NCI-H1694 treated with DMSO at 0.1 percent for 48 hours (cell line): ENCODE measurements at places on chromosomes 6 and 20.

GRCh38 chr6:116575227-116575626, 3.9 kb downstream of the RWDD1 start:
- no peak for DNase-seq

- DNase-seq: no peak
Observed at GRCh38 chr6:131758920-131759319, 48.1 kb upstream of the CTAGE9 start.

DNA sequence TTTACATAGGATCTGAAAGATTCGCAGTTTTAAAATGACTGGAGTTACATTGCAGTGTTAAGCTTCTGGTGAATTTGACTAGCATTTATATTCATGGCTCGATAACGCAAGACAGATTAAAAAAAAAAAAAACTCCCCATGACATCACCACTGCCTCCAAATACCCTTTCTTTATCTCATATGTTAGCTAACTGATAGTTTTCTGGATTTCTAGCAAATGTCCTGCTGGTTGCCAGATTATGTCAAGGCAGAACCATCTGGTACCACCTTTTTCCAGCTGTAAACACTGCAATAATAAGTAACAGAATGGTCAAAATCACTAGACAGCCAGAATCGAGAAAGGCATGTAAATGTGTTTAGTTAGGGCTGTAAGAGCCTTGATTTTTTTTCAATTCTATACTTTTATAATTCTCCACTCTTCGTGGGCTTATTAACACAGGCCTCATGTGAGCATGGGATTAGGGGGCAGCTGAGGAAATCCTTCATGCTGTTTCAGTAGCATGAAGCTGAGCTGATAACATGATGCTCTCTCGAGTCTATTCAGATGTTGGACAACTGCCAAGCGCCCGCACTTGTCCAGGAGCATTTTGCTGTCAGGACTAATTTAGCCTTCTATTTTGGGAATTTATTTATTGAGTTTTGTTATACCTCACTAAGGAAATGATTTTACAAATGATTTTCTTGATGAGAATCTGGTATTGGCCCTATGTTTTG, 166.0 kb upstream of the SCGN start:
- DNase-seq: peak; percentile 73

DNA sequence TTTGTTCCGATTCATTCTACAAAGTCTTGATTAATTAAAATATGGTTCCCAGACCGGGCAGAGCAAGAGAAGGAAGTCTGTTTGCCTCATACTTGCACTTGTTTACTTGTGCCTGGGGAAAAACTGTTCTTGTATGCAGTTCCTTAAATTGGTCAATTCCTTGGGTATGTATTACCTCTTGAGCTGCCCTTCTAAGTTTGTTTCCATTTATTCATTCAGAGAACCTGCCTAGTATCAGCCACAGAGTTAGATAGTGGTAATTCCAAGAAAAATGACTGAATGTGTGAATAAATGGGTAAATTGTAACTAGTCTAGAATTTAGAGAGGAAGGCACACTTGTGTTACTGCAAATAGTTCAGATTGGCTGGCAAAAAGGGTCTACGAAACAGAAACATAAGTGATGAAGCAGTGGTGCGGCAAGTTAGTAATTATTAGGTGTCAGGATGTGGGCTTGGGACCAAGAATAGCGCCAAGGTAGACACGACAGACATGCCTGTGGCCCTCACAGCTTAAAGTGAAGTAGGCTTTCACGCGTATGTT, 525 bp upstream of the MAK start:
- no peak for DNase-seq

DNA sequence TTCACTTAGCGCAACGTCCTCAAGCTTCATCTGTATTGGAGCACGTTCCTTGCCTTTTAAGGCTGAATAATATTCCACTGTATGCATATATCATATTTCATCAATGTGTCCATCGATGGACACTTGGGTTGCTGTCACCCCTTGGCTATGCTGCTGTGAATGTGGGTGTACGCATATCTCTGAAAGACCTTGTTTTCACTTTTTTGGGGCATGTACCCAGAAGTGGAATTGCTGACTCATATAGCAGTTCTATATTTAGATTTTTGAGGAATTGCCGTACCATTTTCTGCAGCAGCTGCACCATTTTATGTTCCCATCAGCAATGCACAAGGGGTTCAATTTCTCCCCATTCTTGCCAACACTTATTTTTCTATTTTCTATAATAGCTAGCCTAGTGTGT, 22.8 kb upstream of the SLC23A2 start:
- DNase-seq: no peak

DNA sequence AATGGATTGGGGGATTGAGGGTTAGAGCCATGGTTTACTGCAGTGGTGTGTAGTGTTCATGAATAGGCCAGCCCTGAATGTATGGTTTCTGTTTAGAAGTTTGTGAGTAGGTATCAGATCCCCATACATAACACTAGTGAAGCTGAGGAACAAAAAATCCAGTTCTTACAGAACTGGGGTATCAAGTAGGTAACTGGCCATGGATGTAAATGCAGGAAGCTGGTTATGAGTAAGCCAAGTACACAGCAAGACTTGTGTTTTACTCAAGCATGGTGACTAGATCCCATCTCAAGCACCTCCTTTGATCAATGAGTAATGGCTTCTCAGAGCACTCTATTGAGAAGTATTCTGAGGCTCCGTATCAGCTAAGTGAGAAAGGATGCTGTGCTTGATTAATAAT, 613.7 kb upstream of the FLRT3 start:
- no peak for DNase-seq

DNA sequence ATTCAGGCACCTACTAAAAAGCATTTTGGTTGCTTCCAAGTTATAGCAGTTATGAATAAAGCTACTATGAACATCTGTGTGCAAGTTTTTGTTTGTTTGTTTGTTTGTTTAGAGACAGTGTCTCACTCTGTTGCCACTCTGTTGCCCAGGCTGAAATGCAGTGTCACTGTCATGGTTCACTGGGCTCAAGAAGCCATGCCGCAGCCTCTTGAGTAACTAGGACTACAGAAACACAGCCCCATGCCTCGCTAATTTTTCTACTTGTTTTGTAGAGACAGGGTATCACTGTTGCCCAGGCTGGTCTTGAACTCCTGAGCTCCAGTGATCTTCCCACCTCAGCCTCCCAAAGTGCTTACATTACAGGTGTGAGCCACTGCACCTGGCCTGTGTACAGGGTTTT, 795.9 kb downstream of the EPHA7 start:
- no peak for DNase-seq

DNA sequence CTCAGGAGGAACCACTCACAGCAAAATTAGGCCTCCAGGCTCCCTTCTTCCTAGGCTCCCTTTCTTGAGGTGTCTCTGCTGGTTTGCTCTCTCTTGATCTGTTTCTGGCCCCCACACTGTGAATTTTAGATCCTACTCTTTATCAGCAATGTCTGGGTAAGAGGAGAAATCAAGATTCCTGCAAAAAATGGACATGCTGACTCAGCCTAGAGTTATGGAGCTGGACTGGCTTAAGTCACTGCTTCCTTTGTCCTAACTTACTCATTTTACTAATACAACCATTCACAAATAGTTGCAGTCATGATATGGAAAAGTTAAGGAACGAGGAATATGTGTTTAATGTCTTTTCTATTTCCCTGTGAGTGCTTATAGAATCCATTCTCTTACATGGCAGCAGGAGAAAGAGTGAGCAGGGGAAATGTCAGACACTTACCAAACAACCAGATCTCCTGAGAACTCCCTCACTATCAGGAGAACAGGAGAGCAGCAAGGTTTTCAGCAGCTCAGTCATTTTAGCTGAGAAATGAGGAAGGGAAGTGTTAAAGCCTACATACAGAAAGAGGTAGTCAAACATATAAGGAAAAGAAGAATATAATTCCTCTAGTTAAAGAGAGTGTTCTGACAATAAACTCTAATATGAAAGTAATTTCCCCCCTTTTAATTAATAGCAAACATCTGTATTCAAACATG, 160.8 kb downstream of the PDE7B start:
- DNase-seq: no peak

GRCh38 chr20:54320148-54320607, 112.3 kb downstream of the PFDN4 start:
- no peak for DNase-seq

GRCh38 chr6:32188381-32189068, 1.5 kb downstream of the PBX2 start:
- DNase-seq: no peak

GRCh38 chr6:2229039-2229438, 16.4 kb downstream of the GMDS start:
- no peak for DNase-seq

- no peak for DNase-seq
Observed at GRCh38 chr20:48359692-48360341, 468.0 kb downstream of the PREX1 start.

DNA sequence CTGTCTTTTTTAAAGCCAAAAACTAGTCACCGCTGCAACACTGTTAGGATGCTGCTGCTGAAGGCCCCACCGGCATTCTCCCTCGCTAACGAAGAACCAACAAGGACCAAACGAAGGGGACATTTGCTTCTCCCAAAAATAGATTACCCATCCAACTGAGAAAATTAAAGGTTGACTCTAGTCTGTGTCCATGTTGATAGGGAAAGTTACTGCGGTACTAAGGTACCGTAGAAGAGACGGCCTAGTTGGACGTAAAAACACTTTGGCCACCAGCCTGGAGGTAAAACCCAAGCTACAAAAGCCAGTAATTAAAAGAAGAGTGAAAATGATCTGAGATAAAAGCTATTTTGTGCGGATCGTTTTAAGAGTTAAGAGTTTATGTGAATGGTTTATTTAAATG, 11.8 kb upstream of the FOXF2 start:
- DNase-seq: no peak

DNA sequence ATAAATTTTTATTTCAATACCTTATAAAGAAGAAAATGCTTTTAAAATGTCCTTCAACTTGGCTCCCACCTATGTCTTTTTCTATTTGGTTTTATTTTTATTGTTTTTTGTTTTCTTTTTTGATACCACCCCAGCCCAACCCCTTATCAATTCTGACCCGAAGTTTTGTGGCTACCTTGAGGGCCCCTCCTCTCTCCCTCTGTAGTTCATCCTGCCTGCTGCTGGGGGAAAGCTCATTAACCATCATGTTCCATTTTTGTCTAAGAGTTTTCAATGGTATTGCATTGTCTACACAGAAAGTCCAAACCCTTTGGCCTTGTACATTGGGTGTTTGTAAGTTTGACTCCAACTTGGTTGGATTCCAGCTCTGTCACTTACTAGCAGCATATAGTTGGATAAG, 5.3 kb upstream of the CSNK2A1 start:
- DNase-seq: no peak

- no peak for DNase-seq
Observed at GRCh38 chr6:34597605-34598353, 41.6 kb upstream of the SPDEF start.

DNA sequence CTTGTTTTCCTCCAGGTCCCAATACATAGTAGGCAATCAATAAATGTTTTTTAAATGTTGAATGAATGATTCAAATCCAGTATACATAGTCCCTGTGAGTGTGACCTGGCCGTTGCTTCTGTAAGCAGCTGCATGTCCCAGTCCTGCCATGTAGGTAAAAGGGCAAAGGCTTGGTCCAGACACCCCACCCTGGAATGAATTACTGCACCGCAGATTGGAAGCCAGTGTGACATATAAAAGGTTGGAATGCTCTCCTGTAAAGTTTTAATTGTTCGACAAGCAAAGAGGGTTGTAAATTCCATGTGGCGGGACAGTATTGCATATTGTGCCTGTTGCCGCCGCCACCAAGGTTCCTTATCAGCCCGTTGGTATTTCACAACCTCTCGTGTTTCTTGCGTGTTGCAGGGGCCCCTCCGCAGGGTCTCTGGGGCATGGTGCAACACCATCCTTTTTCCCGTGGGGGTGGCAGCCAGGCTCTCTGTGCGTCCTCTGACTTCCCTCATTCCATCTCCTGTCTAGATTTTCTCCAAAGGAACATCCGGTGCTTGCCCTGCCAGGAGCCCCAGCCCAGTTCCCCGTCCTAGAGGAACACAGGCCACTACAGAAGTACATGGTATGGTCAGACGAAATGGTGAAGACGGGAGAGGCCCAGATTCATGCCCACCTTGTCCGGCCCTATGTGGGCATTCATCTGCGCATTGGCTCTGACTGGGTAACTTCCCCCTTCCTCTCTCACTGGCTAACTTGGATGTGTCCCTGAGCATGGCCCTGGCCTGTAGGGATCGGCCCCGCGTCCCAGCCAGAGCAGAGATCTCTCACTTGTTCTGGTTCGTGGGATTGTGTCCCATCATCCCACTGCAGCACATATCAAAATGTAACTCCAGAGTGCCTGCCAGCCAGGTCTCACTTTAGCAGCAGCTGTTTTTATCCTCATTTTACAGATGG, 20.3 kb downstream of the POFUT1 start:
- no peak for DNase-seq

DNA sequence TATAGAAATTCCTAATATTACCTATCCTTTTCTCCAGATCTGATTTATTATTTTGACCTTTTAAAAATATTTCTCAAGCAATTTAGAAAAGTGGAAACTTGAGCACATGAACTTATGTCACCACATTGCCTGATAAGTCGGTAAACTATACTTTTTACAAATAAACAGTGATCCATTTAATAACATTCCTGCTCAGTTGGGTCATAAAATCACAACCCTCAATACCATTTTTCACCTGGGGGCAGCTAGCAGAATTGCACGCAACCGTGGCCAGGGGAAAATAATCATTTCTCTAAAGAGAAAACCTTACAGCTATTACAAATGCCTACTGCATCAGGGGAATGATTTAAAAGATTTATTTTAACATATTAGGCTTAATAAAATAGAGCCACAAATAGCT, 614.5 kb downstream of the PHF3 start:
- DNase-seq: no peak

DNA sequence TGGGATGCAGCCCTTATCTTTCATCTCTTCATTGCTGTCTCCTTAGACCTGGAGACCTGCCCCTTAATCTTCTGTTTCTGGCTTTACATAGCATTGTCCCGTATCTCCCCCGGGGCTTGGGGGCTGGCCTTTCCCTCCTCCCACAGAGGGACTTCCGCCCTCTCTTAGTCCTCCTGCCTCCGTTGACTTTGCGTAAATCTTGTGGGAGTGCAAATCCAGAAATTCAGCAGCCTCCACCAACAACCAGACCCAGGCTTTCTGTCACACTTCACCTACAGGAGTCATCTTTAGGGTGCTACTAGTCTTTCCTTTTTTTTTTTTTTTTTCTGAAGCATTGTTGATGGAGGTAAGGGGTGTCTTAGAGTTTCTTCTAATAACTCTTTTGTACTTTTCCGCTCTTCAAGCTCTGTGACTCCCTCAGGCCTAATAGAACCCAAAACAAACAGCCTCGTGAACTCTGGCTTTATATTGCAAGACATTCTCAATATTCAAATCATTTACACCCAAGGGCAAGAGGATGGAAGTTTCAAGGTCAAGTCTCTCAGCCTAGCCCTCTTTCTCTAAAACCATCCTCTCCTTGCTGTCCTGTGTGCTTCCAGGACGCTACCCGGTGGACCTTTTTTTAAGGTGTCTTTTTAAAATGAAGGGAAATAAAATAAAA, 66.2 kb downstream of the RREB1 start:
- no peak for DNase-seq

DNA sequence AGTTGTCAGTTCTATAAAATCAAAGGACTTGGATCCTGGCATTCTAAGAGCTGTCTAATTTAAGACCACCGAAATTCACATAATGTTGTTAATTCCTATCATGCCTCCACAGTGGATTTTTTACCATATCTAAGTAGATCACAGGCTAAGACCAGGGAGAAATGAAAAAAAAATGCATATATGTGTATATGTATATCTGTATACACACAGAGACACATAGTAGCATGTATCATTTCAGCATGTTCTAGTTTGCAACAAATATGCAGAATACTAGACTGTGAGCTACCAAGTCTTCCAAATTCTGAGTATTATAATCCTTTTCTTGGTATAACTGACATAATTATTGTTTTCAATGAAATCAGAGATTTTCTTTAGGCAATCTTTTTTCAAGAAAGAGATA, 267.6 kb upstream of the TSHZ2 start:
- no peak for DNase-seq

GRCh38 chr20:11716239-11716944, 201.3 kb upstream of the BTBD3 start:
- DNase-seq: no peak
